ENCODE measurements at places on chromosomes 5 and 9. TPM values are rescaled to one million over a fixed set of nuclear protein-coding genes. Genes with fewer than 3 reads are reported as not detected.

Gene SOHLH1
- polyA plus RNA-seq: not detected

Gene C9orf153
- polyA plus RNA-seq: not detected

Gene GFI1B
- not detected for polyA plus RNA-seq

Gene BTNL3
- not detected for polyA plus RNA-seq

Gene SEMA5A
- polyA plus RNA-seq: not detected

Gene MARCOL
- polyA plus RNA-seq: not detected

Gene PHYHD1
- polyA plus RNA-seq: 0.64 TPM

Gene GDF9
- not detected for polyA plus RNA-seq

Gene KCNV2
- polyA plus RNA-seq: not detected

All from CD8-positive, alpha-beta memory T cell (primary cell).